Endothelial cell of umbilical vein (primary cell): ENCODE measurements at places on chromosomes 7 and 10.
A peak's percentile ranks its signal among the peaks of the same experiment; 100 is the strongest.

- no peak for DNase-seq
Observed at GRCh38 chr7:139950881-139951525, 111.7 kb downstream of the PARP12 start.

DNA sequence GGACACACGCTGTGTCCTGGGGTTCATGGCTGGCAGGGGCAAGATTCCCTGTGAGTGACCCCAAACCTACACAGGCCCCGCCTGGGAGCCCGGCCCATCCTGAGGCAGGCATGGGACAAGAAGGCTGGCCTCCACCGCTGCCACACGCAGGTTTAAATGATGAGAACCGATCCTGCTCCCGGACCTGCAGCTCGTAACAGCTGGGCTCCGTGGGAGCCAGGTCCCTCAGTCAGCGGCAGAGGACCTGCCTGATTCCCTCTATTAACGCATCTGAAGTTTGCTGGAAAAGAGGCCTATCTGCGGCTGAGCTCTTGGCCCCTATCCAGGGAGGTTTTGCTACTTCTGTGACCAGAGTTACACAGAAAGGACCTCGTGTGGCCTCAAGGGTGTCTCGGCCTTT lies 112.3 kb downstream of the VIPR2 start:
- no peak for DNase-seq

DNA sequence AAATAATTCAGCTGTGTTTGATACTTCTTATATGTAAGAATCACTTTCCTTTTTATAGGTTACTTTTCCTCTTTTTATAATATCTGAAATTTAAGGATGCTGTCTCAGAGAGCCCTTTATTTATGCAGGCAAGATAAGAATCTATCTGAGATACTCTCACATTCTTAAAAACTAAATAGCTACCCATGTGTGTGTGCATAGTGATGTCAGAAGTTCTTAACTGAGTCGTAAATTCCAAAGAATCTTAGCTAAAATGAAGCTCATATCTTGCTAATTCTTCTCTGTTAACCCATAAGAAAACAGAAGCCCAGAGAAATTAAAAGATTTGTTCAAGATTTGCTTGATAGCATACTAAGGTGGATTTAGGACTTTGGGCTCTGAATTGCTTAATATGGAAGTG lies 118.5 kb downstream of the PCDH15 start:
- DNase-seq, result no peak

DNA sequence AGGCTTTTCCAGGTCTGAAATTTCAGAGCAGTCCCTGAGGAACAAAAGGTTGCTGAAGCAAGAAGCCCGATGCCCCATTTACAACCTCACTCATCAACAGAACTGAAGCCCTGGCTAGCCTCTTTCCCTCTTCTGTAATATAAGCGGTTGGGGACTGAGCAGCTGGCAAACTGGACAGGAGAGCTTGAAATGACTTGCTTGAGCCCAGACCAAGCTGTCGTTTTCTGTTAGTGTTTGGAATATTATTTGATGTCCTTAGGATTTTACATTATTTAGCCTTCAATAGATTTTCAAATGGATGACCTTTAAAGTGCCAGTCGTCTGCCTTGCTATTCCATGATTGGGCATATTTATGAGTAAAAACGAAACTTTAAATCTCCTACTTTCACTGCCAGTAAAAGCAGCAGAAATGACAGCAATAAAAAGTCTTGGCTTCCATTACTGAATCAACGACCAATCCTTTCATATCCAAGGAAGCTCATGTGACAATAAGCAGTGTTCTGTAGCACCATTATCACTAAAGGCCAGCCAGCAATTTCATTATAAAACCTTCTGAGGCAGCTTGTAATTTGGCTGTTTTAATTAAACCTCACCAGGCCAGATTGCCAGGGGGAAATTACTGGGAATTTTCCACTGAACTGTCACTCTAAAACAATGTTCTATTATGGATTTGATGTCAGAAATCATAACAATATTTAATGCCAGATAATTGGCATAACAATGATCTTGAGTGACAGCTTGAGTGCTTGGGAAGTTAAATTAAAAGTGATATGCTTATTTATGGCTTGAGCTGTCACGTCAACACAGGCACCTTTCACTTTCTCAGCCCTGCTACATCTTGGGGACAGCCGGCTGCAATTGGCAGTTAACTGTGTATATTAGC lies 85.9 kb downstream of the LSMEM1 start:
- peak; percentile 11 for DNase-seq

DNA sequence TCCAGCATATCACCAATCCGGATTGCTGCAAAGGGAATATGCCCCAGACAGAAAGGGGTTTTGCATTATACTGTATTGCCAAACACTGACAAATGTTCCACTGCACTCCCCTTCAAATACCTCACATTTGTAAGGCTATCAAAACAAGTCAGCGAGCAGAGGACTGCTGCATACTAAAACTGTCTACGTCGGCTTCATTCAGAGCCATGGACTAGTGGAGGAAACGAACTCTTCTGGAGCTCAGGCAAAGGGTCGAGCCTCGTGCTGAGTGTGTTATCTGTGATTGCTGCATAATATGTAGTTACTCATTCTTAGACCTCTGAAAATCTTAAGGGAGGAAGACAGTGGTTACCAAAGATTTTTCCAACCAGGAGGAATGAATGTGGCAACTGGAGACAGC lies 200.2 kb downstream of the DYNC1I1 start:
- no peak for DNase-seq

GRCh38 chr10:103820101-103821062 lies 35.0 kb downstream of the SH3PXD2A start:
- DNase-seq, result peak; percentile 57

GRCh38 chr7:82234457-82235049 lies 209.0 kb downstream of the CACNA2D1 start:
- peak; percentile 61 for DNase-seq

- peak; percentile 87 for DNase-seq
Observed at GRCh38 chr7:85186521-85187241, at the start of gene SEMA3D. SEMA3D (minus strand) TSS chr7:85187056; CDS start chr7:85121891, 65,165 bp downstream.

DNA sequence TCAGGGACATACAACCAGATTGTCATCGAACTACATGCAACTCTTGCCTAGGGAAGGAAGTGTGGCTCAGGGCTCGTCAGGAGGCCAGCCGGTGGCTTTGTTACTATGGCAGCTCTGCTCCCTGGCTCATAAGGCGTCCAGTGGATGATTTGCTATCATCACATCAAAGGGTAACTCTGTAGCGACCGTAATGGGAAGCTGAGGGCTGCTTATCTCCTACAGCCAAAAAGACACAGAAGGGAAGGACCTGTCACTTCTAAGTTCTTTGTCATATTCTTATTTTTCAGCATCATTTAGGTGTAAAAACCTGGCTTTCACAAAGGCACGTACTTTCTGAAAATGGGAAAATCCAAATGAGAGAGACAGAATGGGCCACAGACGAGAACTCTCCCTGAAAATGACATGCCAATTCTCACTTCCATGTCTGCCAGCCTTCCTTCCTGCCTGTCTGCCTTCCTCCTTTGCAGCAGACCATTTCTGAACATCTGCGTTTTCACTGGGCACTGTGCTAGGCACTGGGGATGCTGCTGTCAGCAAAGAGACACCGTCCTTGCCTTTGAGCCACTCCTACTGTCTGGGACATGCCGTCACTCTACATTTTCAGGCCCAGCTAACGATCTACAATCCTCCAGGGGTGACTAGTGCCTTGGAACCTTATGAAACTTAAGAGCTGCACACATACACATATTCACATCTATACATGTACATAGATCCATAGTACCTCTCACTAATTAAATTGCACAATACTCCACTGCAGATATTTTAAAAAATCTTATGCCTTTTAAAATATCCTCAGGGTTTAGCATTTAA lies 26.9 kb downstream of the ENKUR start:
- DNase-seq, result no peak

DNA sequence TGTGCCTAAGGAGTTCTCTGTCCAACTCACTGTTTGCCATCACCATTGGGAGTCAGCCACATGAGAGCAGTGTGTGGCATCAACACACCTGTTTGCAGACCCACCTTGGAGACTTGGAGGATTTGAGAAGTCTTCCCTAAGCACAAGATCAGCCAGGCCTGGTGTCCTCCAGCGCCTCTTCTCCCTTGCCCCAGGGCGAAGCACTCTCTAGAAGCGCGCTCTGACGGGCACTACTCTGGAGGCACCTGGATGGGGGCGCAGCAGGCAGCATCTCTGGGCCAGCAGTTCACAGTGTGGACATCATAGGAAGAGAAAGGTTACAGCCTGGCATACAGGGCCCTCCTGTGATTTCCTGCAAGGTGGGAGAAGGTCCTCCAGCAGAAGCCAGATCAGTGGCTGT lies 289.3 kb downstream of the CELF2 start:
- no peak for DNase-seq

DNA sequence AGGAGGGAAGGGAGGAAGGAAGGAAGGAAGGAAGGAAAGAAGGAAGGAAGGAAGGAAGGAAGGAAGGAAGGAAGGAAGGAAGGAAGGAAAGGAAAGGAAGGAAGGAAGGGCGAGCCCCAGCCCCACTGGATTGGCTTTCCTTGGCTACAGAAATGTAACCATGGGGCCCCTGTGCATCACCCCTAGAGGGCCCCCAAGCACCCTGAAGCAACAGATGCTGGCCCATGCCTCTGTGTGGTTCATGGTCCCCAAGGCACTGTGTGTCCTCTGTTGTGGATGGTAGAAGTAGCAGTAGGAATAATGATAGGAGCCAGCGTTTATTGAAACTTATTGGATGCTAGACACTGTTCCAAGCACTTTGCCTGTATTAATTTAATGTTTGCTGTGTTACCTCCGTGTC lies 116.6 kb upstream of the MACROH2A2 start:
- DNase-seq, result no peak

GRCh38 chr7:1777122-1777521 lies 107.0 kb downstream of the ELFN1 start:
- DNase-seq, result no peak

DNA sequence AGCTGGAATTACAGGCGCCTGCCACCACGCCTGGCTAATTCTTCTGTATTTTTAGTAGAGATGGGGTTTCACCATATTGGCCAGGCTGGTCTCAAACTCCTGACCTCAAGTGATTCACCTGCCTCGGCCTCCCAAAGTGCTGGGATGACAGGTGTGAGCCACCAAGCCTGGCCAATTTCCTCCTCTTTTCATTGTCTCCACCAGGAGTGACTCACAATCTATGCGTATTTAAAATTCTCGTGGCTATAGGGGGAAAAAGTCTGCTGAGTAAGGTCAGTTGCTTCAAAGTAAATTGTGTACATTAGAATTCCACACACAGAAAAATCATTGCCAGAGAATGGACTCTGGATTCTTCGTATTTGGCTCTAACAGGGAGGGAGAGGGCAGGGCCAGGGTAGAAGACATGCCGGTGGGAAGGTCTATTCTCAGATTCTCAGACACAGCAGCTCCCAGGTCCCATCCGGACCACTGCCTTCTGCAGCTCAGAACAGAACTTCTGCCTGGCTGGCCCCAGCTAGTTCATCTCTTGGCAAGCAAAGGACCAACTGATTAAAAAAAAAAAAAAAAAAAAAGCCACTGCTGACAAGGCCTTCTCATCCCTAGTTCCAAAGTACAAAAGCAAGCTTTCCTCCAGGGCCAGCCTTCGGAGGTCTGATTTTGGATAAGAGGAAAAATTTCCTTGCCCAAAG lies 22.2 kb downstream of the PSPH start:
- DNase-seq, result no peak

DNA sequence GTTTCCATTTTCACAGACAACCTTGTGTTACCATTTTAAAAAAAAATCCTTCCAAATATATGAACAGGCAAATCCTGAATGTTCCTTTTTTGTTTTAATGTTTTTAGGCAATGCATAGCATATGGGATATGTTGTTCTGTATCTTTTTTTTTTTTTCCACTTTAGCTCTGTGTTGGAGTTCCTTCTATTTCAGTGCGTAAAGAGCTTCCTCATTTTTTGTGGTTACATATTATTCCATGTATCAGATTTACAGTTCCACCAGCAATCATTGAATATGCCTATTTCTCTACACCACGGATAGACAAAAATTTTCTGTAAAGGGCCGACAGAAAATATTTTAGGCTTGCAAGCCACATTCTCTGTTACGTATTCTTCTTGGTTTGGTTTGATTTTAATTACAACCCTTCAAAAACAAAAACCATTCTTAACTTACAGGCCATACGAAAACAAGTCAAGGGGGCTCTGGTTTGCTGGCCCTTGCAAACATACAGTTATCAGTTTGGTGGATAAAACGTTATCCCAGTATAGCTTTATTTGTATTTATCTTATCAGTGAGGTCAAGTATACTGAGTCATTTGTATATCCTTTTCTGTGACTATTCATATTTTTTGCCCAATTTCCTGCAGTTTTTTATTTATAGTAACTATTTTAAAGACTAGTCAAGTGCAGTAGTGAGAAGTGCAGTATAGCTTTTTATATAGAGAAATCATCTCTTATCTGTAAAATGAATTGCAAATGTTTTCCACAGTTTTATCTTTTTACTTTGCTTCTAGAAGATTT lies 55.7 kb downstream of the RALA start:
- peak; percentile 35 for DNase-seq

- no peak for DNase-seq
Observed at GRCh38 chr10:133391761-133392518, 2.0 kb upstream of the MTG1 start.

DNA sequence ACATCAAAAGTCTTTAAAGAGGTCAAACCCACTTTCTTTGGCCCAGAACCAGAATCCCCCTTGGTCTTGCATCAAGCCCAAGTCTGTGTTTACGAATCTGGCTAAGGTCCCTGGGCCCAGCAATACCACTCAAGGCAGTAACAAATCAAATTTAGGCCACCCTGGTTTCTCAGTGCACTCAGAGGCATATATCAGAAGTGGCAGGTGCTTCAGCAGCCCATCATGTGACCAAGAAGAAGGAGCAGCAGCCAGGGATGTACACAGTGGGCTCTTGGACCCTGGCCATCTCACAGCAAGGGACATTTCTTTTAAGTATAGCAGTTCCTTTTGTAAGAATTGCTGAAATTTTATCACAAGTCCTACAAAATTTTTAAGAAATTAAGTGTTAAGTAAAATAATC lies 7.3 kb upstream of the SLC25A13 start:
- DNase-seq, result no peak

GRCh38 chr10:5949009-5949759 lies 28.2 kb downstream of the IL15RA start:
- DNase-seq, result peak; percentile 82

DNA sequence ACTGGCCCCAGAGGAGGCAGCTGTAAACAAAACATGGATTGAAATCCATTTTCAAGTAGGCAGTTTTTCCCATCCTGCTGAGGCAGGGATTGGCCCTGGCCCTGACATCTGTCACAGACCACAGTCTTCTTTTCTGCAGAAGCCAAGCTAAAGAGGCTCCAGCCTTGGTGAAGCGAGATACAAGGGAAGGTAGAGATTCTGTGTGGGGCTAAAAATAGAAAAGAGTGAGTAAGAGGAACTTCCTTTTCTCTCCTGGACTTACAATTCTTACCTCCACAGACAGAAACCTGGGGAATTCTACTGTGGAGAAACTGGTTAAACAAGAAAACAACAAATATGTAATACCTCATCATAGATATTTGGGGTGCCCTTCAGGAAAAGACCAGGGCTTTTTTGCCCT lies 624.8 kb upstream of the FZD8 start:
- DNase-seq, result no peak

- DNase-seq, result no peak
Observed at GRCh38 chr7:33901199-33901598, 4.1 kb upstream of the BMPER start.

- DNase-seq, result no peak
Observed at GRCh38 chr7:120185940-120186682, 86.9 kb upstream of the KCND2 start.
